ENCODE measurements at places on chromosomes 3 and 15.

DNA sequence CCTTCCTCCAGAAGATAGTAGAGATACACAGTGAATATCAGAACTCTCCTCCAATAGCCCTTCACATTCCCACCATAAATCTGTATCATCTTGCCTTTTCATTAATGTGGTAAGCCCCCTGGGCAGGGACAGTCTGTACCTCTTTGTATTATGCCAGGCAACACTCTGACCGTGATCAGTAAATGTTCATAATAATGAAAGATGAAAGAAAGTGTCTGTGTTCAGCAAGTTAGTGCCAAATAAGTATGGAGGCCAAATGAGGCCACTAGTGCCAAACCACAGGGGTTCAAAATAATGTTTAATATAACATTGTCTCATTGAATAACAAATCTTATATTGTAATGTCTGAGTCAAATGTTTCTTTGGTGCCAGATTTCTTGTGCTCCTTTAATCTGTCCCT, 104.3 kb downstream of the CMSS1 start:
- DNase-seq: no peak

DNA sequence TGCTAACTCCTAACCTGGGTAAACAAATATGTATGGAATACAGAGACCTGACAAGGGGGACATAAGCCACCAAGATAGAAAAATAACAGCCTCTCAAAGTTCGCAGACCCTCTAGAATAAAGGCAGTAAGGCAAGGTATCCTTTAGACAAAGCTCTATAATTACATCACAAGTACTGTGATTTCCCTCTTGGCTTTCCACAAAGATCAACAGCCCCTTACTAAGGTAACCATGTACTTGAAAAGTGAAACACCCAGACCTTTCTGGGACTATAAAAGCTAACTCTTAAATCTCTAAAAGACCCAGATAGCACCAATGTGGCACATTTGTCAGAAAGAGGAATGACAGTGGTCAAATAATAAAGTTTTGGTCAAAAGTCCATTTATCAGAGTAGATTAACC, 51.9 kb downstream of the TBL1XR1 start:
- no peak for DNase-seq

DNA sequence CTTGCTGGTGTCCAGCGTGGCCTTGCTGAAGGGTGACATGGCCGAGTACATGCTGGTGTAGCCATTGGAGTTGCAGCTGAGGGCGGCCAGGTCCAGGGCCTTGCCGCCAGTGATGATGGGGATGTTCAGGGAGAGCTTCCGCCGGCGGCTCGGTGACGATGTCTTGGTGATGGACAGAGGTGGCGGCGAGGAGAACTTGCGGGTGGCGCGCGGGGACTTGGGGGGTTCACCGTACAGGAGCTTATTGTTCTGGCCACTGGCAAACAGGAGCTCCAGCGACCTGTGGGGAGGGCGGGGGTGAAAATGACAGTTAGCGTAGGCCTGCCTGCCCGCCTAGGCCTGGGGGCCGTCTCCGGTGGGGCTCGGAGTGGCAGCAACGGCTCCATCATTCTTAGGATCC, 59.0 kb upstream of the CTSH start:
- no peak for DNase-seq

- no peak for DNase-seq
These were observed 76.8 kb downstream of the CPNE4 start for GRCh38 chr3:131957980-131958379.

GRCh38 chr3:33665294-33665693, 52.8 kb downstream of the CLASP2 start:
- no peak for DNase-seq

- no peak for DNase-seq
These were observed 3.4 kb downstream of the DENND6A start for GRCh38 chr3:57689367-57690053.

DNA sequence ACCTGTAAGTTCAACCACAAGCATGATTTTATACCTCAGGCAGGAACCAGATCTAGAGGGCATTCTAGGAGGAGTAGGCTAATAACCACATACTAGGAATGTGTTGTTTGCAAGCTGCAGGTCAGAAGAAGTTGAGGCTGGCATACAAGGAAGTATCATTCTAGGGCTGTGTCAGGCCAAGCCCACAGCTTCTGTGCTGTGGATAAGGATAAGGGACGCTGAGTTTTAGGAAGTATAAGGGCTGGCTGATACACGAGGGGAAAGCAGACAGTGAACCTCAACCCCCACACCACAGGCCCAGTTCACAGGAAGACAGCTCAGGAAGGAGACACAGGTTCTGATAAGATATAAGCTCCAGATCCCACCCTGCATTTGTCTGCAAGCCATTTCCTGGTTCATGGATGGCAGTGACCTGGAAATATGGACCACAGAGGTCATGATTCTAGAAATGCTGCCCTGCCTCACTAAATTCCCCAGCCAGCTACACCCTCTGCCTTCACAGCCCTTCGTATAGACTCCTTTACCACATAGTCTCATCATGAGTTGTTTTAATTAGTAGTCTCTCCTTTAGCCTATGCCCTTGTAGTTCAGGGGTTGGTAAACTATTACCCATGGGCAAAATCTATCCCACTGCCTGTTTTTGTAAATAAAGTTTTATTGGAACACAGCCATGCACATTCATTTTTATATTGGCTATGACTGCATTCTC, 260.7 kb downstream of the OPA1 start:
- no peak for DNase-seq

DNA sequence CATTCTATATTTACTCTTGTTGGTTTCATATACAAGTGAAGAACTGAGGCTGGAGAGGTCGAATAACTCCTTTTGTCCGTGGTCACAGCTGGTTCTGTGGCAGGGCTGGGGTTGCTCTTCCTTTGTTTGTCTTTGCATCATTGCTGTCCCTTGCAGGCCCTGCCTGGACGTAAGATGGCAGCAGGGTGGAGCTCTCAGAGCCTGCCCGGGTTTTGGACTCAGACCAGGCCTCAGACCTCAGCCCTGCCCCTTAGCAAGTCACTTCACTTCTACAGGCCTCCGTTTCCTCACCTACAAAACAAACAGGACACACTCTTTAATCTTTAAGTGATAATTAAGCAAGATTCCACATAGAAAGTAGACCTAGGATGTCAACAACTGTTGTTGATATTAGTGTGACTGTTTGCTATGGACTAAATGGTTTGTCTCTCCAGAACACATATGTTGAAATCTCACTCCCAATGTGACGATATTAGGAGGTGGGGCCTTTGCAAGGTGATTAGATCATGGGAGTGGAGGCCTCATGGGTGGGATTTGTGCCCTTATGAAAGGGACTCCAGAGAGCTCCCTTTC, 65.6 kb upstream of the PLXNA1 start:
- no peak for DNase-seq

- DNase-seq: no peak
These were observed 49.1 kb upstream of the TJP1 start for GRCh38 chr15:29871401-29871800.

DNA sequence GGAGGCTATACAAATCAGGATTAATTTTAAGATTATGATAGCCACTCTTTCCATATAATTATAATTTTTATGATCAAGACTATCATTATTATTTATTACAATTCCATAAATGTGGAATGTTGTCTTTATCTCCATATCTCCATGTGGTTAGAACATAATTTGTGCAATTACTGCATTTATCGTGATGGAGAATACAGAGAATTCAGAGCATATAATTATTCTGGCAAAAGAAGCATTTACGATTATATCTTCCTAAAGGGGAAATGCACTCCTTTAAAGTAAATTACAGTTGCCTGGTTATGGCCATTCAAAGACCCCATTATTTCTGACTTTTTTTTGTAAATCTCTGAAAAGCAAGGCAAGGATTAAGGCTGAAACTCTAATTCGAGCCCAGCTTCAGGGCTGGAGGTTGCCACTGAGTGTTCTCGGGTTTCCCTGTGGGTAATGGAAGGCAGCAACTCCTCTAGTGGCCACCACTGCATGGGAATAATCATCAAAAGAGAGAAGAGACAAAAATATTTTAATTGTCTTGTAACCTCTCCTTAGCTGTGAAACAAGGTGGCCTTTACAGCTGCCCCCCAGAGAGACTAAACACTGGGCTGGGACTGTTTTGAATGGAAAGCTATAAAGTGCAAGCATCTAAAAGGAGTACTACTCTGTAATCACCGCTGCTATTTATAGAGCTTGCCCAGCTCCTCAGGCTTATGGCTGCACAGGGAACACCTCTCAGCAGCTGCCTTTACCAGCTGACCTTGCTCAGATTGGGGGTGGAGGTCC, 59.8 kb upstream of the PRTG start:
- no peak for DNase-seq

DNA sequence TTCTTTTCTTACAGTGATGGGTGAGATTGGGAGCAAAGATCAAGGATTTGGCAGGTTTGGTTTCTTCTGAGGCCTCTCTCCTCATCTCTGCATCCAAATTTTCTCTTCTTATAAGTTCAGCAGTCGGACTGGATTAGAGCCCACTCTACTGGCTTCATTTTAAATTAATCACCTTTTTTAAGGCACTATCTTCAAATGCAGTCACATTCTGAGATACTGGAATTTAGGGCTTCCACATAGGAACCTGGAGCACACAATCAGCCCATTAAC, 56.5 kb upstream of the PLSCR4 start:
- DNase-seq: no peak

DNA sequence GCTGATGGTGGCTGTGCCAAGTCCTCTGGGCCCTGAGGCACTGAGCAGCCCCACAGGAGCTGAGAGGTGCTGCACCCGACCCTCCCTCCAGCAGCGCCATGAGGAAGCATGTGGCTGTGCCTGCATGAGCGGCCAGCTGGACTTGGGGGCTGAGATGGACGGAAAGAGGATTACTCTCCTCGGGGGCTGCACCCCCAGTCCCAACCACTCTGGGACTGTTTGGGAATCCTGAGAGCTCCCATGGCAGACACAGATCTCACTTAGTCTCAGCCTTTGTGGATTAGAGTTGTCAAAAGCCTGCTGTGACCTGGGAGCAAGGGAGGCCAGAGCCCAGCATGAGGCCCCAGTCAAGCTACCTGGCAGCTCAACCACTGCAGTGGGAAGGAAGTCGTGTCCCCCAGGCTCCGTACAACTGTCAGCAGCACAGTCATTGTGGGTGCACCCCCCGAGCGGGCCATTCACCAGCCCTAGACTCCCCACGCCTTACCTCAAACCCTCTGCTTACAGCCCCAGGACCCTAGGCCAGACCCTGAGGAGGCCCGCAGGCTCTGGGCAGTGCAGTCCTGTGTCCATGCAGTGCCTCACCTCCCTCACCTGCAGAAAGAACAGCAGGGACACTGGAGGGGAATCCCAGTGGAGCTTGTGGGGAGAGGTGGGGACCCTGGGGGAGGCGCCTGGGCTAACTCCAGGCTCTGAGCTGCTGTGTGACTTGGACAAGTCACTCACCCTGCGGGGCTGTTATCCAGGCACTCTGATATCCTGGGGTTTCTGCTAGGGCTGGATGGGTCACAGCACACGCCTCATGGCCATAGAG, 17.1 kb downstream of the PRR23E start:
- no peak for DNase-seq

GRCh38 chr15:29276366-29276765, 6.7 kb upstream of the NSMCE3 start:
- no peak for DNase-seq

- no peak for DNase-seq
These were observed 173.3 kb downstream of the ALDH1A2 start for GRCh38 chr15:57892181-57892580.

DNA sequence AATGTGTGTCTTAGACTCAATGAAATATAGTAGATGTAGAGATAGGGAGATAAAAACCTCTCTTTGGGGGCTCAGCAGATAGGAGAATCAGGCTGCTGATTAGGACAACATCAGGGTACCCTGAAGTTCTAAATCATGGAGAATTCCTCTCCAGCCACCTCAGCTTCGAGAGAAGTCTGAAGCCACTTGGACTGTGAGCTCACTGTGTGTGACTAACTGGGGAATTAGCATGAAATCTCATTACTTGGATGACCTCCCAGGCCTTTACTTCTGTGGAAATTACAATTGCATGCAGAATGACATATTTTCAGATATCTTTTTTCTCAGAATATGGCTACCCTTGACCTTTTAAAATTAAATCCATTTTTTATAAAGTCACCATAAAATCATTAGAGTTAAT, 128.0 kb upstream of the MRPL3 start:
- no peak for DNase-seq

DNA sequence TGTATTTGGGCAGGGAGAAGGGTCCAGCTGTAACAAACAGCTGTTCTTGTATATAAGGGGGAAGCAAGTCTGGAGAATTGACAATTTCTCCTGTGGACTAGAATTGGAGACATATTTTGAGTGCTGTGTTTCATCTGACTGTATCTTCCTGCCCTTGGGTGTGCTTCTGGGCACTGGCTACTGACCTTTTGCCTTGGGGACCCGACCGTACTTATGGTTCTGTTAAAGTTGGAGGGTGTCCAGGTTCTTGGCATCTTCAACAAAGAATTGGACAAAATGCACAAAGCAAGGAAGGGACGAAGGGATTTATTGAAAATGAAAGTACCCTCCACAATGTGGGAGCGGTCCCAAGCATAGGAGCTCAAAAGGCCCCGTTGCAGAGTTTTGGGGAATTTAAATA, 31.0 kb downstream of the MAP2K1 start:
- DNase-seq: no peak

DNA sequence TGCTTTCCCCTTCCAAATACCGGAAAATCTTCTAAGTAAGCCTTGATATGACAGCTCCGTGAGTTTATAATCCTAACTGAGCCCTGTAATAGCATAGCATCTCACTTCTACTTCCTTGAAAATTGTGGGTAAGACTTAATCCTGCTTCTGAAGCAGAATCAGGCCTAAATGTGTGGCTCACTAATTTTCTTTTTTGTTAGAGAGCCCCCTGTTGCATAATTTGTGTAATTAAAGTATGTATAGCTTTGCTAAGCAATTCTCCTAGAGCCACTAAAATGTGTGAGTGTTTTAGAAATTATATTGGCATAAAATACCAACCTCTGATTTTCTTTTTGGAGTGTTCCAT, 304.4 kb downstream of the FGF12 start:
- no peak for DNase-seq

DNA sequence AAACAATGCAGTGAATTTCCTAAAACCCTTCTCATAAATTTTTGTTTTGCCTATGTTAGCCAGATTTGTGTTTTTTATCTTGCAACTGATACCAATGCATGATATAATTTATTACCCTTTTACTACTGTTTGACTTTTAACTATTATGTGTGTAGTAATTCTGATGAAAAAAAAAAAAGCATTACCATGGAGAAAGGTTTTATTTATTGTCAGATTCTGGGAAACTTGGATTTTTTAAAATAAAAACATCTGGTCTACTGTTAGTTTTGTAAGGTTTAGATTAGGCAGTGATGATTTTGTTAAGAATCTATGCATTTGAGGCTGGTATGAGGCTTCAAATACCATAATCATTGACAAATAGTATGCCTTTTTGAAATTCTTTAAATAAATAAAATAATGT, 470.4 kb upstream of the ROBO1 start:
- DNase-seq: no peak

- DNase-seq: no peak
These were observed at the start of gene MAP1A for GRCh38 chr15:43517354-43518196. Gene MAP1A (plus strand): TSS chr15:43517608. CDS start chr15:43521474, 3,866 bp downstream.

GRCh38 chr3:97827741-97828471, 6.1 kb downstream of the CRYBG3 start:
- no peak for DNase-seq

- no peak for DNase-seq
These were observed 154.7 kb upstream of the TSPAN3 start for GRCh38 chr15:77225646-77226045.
